ENCODE measurements at places on chromosomes 7 and 10.
A peak's percentile ranks its signal among the peaks of the same experiment; 100 is the strongest.

DNA sequence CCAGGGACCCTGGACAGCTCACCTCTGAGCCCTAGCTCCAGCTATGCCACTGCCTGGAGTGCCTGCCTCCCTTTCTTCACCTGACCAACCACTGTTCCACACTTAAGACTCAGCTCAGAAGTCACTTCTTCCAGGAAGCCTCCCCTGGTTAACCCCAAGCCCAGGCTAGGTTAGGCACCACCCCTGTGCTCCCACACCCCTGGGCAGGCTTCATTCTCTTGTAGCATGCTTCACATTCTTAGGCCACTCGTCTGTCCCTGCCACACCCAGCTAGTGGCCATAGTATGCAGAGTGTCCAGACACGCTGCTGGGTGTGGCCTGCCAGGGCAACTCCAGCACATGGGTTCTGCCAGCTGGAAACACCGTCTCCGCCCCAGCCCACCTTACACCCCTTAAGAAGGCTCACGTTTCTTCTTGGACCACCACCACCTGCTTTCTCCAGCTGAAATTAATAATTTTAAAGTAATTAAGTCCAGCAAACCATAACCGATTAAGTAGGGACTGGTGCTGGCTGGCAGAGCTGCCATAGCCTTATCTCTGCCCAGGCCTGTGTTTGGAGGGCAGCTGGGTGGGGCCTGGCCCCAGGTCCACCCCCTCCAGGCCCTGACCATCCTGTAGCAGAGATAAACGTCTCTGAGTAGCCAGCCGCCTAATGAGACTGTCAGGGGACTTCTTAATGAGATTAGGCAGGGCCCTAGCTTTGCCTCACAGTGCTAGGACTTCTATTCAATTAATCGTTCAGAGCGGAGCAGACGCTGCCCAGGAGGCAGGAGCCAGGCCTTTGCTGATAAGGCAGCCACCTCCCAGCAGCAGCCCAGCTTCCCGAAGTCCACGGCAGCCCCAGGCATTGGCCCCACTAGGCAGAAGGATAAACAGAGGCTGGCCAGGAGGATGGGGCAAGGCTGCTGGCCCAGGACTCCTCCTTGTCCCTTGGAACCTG is 20.5 kb downstream of the GRID1 start:
- DNase-seq: no peak

GRCh38 chr10:46240684-46241565 is 45.9 kb upstream of the ANTXRL start:
- DNase-seq: no peak

DNA sequence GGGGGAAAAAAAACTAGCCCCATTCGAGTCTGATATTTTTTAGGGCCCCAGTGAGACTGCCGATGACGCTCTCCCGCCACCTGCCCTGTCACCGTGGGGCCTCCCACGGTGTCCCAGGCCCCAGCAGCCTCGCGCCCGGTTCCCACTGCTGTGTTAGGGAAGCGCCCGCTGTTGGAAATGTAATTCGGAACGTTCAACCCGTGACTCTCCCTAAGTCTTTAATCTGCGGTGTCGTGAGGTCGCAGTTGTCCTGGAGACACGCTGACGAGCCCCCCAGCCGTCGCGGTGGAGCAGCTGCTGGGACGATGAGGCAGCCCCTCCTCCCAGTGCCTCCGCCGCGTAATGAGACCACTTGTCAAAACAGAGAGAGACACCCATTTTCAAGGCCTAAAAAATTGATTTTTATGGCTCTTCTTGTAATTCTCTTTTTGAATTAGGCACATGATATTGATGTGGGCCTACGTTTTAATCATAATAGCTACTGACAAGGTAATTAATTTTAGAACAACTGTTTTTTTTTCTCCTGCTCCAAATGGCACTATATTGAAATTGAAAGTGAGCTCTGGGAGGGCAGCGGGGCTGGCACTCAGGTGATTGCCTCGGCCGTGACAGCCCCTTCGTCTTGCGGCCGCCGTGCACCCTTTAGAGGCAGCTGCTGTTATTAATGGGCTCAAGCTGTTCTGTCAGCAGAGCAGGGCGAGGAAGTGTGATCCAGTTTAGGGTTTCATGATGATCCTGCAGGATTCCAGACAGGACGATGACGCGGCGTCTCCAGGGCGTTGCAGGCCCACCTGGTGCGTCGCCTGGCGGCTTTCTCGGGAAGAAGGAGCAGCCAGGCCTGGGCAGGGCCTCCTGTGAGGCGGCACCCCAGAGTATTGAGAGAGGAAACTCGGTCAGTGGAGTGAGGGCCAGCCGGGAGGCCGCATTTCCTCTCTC is 63.3 kb downstream of the NKX6-2 start:
- DNase-seq: no peak

GRCh38 chr10:11143242-11143641 is 125.6 kb downstream of the CELF2 start:
- no peak for DNase-seq

DNA sequence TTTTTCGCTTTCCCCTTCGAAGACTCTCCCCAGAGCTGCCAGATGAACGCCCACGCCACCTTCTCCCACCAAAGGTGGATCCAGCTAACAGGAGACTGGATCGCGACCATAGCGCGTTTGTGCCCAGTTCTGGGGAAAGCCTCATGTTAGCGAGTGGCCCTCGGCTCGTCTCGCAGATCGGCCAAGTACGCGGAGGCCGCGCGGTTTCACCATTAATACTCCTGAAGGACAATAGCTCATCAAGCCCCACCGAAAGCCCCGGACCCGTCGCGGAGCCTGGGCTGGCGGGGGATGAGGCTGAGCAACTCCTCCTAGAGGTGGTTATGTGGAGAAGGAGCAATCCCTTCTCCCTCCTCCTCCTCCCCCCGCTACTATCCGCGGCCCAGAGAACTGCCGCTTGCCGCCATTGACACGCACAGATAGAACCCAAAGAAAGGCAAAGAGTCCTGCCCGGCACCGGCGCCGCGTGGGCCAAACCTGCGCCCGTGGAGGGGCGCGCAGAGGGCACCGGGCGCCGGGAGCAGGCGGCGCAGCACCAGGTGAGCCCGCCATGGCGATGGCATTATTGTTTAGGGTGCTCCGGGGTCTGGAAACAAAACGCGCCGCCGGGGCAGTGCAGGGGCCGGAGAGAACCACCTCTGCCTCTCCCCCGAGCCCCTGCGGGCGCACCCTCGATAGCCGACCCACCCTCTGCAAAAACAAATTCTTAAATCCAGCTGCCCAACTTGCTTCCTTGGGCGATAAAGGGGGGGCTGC is at the start of gene MACROH2A2:
Gene MACROH2A2 (plus strand): TSS at position 385 of the 756 bp plus-strand sequence. CDS start 22,813 bp downstream, outside the sequence.
- peak; percentile 40 for DNase-seq

Data from NCI-H1930 (cell line).